ENCODE measurements at places on chromosomes 16 and 17. TPM values are rescaled to one million over a fixed set of nuclear protein-coding genes. Genes with fewer than 3 reads are reported as not detected.

The GAST gene
- not detected for total RNA-seq

The SMG6 gene
- total RNA-seq = 41.8 TPM

- H3K36me3 ChIP-seq = no peaks in the 10 kb centered on the region
- DNase-seq = no peak
- no peak overlapping the region for H3K27ac ChIP-seq
- H3K4me1 ChIP-seq = no peaks in the 10 kb centered on the region
Measured at GRCh38 chr17:51617986-51618385, 357.6 kb downstream of the UTP18 start.

GRCh38 chr16:64540434-64540833 lies 581.4 kb downstream of the CDH11 start:
- no peaks in the 10 kb centered on the region for H3K27me3 ChIP-seq
- no peak overlapping the region for H3K27ac ChIP-seq
- DNase-seq = no peak
- H3K4me1 ChIP-seq = no peaks in the 10 kb centered on the region
- no peaks in the 10 kb centered on the region for H3K36me3 ChIP-seq

DNA sequence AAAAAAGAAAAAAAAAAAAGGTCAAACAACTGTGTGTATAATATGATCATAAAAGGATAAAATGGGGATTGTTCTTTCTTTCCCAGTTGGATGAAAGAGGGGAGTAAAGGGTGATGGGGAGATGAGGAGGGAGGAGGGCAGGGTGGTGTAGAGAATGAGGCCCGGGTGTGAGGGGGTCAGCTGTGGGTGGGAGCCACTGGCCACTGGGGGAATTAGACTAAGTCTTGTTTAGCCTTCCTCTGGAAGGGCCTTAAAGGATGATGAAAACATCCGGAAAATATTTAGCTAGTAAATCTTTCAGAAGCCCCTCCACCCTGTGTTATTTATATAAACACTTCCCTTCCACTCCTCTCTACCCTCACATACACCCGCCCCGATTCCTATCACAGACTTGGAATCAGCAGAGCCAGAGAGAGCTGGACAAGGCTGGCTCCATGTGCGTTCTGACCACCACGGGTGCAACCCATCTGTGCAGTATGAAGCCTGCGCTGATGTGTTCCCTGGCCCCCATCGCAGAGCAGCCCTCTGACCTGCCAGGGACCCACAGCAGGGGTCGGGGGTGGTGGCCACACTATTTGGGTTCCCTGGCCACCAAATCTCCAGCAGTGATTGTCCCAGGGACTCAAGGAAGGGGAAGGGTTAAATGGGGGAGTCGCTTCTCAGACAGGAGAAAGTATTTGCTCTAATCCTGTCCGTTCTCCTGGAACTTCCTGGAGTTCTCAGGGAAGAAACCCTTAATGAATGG lies 72.7 kb downstream of the GAS7 start:
- H3K4me3 ChIP-seq = no peak overlapping the region
- no peak for DNase-seq
- no peaks in the 10 kb centered on the region for H3K27me3 ChIP-seq
- no peaks in the 10 kb centered on the region for H3K36me3 ChIP-seq
- no peak overlapping the region for H3K27ac ChIP-seq
- H3K4me1 ChIP-seq = peaks cover 51% of the 10 kb centered on the region

The KRT9 gene
- total RNA-seq = not detected

DNA sequence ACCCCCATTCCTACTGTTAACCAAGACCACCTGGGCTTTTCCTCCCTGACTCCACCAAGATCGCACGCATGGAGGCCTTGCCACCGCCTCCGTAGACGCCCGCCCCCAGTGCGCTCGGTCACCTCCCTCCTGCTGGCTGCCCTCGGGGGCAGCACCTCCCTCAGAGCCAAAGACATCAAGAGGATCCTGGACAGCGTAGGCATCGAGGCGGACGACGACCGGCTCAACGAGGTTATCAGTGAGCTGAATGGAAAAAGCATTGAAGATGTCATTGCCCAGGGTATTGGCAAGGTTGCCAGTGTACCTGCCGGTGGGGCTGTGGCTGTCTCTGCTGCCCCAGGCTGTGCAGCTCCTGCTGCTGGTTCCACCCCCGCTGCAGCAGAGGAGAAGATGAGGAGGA lies 1.2 kb downstream of the EFCAB3 start:
- H3K36me3 ChIP-seq = no peaks in the 10 kb centered on the region
- no peak overlapping the region for H3K4me3 ChIP-seq
- no peak for DNase-seq
- H3K27me3 ChIP-seq = peaks cover 2% of the 10 kb centered on the region
- no peak overlapping the region for H3K27ac ChIP-seq

- peak overlapping the region; percentile 60 for H3K27ac ChIP-seq
- peaks cover 22% of the 10 kb centered on the region for H3K4me1 ChIP-seq
- no peaks in the 10 kb centered on the region for H3K27me3 ChIP-seq
- H3K4me3 ChIP-seq = peak overlapping the region; percentile 45
- DNase-seq = peak; percentile 81
Measured at GRCh38 chr16:324451-325334, 27.8 kb downstream of the AXIN1 start.

GRCh38 chr17:79593636-79594035 lies 17.2 kb downstream of the RBFOX3 start:
- no peaks in the 10 kb centered on the region for H3K36me3 ChIP-seq
- no peak overlapping the region for H3K4me3 ChIP-seq
- no peak for DNase-seq
- H3K4me1 ChIP-seq = no peaks in the 10 kb centered on the region

DNA sequence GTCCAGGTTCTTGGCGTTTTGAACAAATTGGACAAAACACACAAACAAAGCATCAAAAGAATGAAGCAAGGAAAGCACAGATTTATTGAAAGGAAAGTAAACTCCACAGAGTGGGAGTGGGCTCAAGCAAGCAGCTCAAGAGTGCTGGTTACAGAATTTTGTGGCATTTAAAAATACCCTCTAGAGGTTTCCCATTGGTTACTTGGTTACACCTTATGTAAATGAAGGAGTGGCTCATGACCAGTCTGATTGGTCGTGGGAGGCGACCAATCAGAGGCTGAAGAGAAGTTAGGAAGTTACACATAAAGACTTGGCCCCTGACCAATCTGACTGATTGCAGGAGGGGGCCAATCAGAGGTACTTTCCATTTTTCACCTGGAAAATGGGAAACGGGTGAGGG lies 1373.8 kb upstream of the GOT2 start:
- H3K27ac ChIP-seq = no peak overlapping the region
- H3K27me3 ChIP-seq = no peaks in the 10 kb centered on the region
- H3K36me3 ChIP-seq = no peaks in the 10 kb centered on the region
- H3K4me1 ChIP-seq = no peaks in the 10 kb centered on the region
- H3K4me3 ChIP-seq = no peak overlapping the region

The C17orf50 gene
- not detected for total RNA-seq

DNA sequence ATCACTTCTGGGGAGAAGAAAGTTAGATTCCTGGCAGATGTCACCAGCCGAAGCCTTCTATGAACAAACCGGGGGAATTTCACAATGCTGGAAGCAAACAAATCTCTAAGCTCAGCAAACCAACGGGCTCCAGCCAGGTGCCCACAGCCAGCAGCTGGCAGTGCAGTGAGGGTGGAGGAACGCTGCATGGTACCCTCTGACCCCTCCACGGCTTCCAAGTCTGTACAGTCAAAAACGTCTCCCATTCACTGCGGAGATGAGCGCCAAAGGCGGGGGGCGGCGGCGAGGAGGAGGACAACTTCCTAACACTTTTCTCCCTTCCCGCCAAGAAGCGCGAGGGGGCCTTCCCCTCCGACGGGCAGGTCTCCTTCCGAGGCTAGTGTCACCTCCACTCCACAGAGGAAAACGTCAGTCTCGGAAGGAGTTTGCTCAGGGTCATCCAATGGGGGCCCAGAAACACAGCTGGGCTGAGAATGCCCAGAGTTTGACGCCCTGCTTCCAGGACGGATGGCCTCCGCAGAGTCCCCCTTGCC lies 924 bp downstream of the ZNF598 start:
- no peak overlapping the region for H3K27ac ChIP-seq
- no peaks in the 10 kb centered on the region for H3K27me3 ChIP-seq
- DNase-seq = no peak
- peaks cover 54% of the 10 kb centered on the region for H3K4me1 ChIP-seq
- H3K36me3 ChIP-seq = no peaks in the 10 kb centered on the region

- DNase-seq = no peak
- peaks cover 3% of the 10 kb centered on the region for H3K36me3 ChIP-seq
- H3K27ac ChIP-seq = no peak overlapping the region
- no peaks in the 10 kb centered on the region for H3K27me3 ChIP-seq
- no peaks in the 10 kb centered on the region for H3K4me1 ChIP-seq
- H3K4me3 ChIP-seq = no peak overlapping the region
Measured at GRCh38 chr16:78106686-78107085, 7.2 kb downstream of the WWOX start.

DNA sequence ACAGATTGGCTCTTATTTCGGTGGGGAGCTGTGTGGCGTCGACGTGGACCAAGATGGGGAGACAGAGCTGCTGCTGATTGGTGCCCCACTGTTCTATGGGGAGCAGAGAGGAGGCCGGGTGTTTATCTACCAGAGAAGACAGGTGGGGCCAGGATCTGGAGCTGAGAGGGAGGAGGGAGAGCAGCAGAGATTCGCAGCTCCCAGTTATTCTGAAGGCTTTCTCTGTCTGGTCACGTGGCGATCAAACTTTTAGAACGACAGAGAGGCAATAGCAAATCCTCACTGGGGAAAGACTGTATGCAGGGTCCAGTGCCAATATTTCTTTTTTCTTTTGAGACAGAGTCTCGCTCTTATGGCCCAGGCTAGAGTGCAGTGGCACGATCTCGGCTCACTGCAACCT lies 22.2 kb downstream of the ITGAL start:
- H3K36me3 ChIP-seq = peaks cover 2% of the 10 kb centered on the region
- no peak overlapping the region for H3K4me3 ChIP-seq
- H3K27me3 ChIP-seq = no peaks in the 10 kb centered on the region
- no peaks in the 10 kb centered on the region for H3K4me1 ChIP-seq

DNA sequence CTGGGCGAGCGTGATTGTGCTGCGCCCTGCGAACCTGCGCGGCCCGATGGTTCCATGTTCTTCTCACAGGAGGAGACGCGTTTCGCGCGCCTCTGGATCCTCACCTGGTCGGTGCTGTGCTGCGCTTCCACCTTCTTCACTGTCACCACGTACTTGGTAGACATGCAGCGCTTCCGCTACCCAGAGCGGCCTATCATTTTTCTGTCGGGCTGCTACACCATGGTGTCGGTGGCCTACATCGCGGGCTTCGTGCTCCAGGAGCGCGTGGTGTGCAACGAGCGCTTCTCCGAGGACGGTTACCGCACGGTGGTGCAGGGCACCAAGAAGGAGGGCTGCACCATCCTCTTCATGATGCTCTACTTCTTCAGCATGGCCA lies 1.0 kb downstream of the FZD2 start:
- peaks cover 20% of the 10 kb centered on the region for H3K4me1 ChIP-seq
- H3K36me3 ChIP-seq = no peaks in the 10 kb centered on the region
- H3K27ac ChIP-seq = no peak overlapping the region
- DNase-seq = no peak

- no peaks in the 10 kb centered on the region for H3K4me1 ChIP-seq
- DNase-seq = no peak
- no peak overlapping the region for H3K4me3 ChIP-seq
- peaks cover 3% of the 10 kb centered on the region for H3K27me3 ChIP-seq
Measured at GRCh38 chr17:36691606-36692005, 90.2 kb downstream of the MRM1 start.

DNA sequence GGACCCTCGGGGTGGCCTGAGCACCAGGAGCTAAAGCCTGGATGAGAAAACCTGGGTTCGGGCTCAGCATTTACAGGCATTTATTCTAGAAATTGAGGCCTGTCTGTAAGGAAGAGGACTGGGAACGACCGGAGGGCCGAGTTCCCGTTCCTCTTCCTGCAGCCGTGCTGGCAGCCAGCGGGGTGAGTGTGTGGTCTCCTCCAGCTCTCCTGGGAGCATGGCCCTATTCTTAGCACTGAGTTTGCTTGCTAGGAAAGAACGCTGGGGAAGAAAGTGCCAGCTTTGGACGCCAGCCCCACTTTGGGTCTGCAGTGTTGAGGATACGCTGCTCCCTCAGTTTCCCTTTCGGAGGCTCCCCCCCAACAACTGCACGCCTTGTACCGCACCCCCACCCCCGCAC lies 49.6 kb downstream of the MGAT5B start:
- H3K4me1 ChIP-seq = no peaks in the 10 kb centered on the region
- H3K27me3 ChIP-seq = peaks cover 2% of the 10 kb centered on the region
- H3K36me3 ChIP-seq = no peaks in the 10 kb centered on the region
- no peak for DNase-seq
- no peak overlapping the region for H3K4me3 ChIP-seq
- H3K27ac ChIP-seq = no peak overlapping the region

DNA sequence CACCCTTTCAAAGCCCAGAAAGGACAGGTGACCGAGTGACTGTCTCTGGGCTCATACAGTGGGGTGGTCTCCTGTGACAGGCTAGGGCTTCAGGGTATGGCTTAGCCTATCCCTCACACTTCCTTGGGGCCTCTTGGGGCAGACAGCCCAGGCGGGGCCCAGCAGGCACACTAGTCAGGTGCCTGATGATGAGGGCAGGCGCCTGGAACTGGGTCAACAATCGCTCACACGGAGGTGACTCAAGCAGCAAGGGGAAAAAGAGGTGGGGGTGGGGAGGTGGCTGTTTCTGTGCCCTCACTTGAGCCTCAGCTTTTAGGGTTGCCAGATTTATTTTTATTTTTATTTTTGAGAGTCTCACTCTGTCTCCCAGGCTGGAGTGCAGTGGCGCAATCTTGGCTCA lies 6.4 kb upstream of the GRN start:
- no peak overlapping the region for H3K4me3 ChIP-seq
- DNase-seq = no peak
- H3K4me1 ChIP-seq = peaks cover 4% of the 10 kb centered on the region
- H3K27ac ChIP-seq = no peak overlapping the region

The MCRIP2 gene
- total RNA-seq = 31.6 TPM

GRCh38 chr17:65173284-65173793 lies 36.2 kb downstream of the RGS9 start:
- no peak overlapping the region for H3K4me3 ChIP-seq
- no peaks in the 10 kb centered on the region for H3K36me3 ChIP-seq
- no peak overlapping the region for H3K27ac ChIP-seq
- no peaks in the 10 kb centered on the region for H3K27me3 ChIP-seq

DNA sequence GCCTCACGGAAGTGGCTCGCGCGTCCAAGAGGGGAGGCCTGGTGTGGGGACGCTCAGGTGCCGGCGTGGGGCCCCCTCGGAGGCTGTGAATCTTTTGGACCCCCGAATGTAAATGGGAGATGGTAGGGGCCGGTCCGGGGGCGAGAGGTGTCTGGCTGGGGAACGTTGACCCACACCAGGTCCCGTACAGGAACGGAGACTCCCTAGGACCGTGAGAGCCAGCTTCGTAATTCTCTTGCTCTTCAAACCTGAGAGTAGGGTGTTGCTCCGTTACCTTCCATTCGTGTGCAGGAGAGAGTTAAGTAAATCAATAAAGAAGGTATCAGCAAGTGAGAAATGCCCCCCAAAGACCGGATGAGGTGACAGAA lies 481 bp downstream of the LYRM1 start:
- DNase-seq = no peak
- no peaks in the 10 kb centered on the region for H3K36me3 ChIP-seq
- no peaks in the 10 kb centered on the region for H3K27me3 ChIP-seq
- peak overlapping the region; percentile 96 for H3K27ac ChIP-seq

The CLEC3A gene
- total RNA-seq = not detected

The RHBDL1 gene
- 1.0 TPM for total RNA-seq

The OR2C1 gene
- 1.4 TPM for total RNA-seq
